HEK293T (cell line): ENCODE measurements at places on chromosomes 1 and 21.

DNA sequence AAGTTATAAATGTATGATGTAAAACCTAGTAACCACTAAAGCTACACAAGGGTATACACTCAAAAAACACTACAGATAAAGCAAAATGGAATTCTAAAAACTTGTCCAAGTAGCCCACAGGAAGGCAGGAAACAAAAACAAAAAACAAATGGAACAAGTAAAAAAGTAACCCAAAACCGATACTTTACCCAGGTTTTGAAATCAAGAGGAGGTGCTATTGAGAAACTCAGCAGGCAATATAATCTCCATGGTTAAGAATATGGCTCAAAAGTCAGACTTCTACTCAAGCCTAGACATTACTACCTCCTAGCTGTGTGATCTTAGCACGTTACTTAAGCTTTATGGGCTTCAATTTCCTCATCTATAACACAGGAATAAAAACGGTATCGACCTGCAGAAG is 13.3 kb downstream of the RBBP5 start:
- DNase-seq, result no peak

DNA sequence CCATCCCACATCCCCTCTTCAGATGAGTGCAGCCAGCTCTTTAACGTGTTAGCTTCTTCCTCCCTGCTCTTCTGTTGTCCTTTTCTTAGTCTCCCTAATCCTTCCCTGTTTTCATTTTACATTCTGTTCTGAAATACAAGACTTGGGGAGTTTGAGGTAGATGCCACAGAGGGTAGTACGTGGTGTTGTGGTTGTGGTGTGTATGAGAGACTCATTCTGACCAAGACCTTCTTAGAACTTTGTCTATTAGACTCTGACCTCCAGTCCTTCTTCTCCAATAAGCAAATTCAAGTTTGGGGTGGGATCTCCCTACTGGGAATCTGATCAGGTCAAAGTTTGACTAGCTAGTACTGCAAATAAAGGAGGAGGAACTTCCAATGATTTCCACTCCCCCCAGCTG is 39.5 kb downstream of the CACNA1E start:
- no peak for DNase-seq

GRCh38 chr1:154157520-154158306 is 2.8 kb upstream of the NUP210L start:
- no peak for DNase-seq

DNA sequence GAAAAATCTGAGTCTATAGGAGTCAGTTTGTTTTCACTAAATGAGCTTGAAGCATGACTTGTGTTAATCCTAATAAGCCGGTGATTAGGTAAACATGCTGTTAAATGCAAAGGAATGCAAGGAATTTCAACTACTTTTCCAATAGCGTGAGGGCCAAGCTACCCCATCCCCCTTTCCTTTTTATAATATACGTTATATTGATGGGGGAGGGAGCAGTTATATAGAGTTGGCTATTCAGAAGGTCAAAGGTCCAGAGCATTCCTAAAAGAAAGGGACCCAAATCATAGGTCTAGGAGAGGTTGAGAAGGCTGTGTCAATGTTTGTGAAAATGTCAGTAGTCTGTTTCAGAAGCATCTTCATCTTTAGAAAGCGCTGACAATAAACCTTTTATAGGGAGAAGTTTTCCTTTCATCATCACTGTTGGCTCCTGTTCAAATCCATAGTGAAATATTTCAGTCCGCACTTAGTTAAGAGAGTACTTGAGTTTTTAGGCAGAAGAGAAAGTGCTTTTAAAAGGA is 3.8 kb downstream of the CCN1 start:
- DNase-seq, result no peak

GRCh38 chr1:245827301-245827700 is 672.5 kb downstream of the KIF26B start:
- no peak for DNase-seq

GRCh38 chr1:245180496-245181157 is 25.8 kb downstream of the KIF26B start:
- no peak for DNase-seq

- no peak for DNase-seq
Observed at GRCh38 chr1:910311-910880, 13.3 kb upstream of the SAMD11 start.

DNA sequence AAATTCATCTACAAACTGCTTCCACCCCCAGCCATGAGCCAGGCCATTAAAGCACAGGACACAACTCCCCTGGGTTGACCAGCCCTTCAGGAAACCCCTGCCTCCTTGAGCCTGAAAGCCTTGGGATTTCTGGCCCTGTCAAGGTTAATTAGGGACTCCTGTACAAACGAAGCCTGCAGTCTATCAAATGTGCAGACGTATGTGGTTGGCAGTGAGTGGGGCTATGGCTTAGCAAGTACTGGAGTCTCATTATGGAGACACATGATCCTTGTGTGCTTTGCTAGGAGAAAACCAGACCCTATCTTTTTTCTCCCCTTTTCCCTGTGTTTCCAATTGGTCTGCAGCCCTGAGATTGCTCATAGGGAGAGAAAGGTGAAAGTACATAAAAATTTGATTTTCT is 588.3 kb upstream of the USP24 start:
- no peak for DNase-seq

- peak; percentile 85 for DNase-seq
Observed at GRCh38 chr1:6245086-6245868, 1.3 kb downstream of the HES3 start.

GRCh38 chr1:156601892-156602291 is 613 bp upstream of the GPATCH4 start:
- DNase-seq, result no peak

- DNase-seq, result no peak
Observed at GRCh38 chr1:99482750-99483149, 163.2 kb upstream of the PALMD start.
